ENCODE measurements at places on chromosomes 11 and 22.

DNA sequence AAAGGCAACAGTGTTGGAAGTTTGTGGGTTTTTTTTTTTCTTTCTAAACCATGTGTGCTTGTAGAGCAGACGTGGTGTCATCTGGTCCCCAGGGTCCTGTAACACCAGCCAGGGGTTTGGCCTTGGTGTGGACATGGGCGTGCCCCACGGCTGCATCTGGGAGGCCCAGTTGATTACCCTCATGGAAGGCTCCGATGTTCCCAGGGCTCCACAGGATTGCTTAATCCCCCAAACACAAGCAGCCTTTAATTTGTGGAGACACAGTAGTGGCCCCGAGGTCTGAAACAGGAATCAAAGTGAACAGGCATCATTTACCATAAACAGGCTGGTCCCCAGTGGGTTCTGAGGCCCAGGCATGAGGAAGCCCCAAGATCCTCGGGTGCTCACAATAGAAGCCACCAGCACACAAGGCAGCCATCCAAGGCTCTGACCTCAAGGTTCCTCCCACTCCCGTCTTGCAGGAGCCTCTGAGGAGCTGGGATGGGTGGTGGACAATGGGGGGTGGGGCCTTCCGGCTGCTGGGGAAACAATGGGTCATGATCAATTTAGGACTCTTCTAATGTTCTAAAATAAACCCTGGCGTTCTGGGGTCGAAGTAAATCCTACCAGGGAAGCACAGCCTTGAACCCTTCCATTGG lies 115.0 kb upstream of the CD82 start:
- no peak for DNase-seq

DNA sequence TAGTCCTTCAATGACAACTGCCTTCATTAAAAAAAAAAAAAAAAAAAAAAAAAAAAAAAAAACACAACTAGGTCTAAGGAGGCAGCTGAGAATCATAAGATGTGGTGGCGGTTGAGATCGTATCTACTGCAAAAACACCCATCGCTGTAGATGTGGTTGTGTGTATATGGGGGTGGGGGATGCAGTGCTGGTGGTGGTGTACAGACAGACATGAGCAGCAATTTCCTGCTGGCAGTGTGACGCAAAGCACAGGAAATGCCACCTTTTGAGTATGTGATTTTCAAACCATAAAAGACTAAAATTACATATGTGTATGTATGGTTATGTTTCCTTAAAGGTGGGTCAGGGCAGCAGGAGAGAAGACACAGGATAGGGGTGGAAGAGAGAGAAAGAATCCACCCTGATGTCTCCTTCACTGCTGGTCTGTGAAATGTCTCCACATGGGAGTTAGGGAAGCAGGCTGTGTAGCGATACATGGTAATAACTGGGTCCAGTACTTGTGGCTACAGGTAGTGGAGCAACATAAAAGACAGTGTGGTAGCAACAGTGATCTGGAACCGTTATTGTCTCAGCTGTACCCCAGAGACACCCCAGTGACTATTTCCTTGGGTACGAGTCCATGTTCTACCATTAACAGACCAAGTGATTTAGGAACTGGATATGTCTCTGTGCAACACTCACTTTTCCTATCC lies 57.9 kb downstream of the SYTL2 start:
- peak; percentile 89 for DNase-seq

- DNase-seq, result no peak
These were observed 30.7 kb downstream of the BUD13 start for GRCh38 chr11:116742104-116742503.

- no peak for DNase-seq
These were observed 73.3 kb downstream of the MYO7A start for GRCh38 chr11:77201370-77201769.

- no peak for DNase-seq
These were observed 34.0 kb downstream of the ALG9 start for GRCh38 chr11:111837366-111837891.

- DNase-seq, result no peak
These were observed 3.7 kb downstream of the SERPIND1 start for GRCh38 chr22:20777420-20778177.

DNA sequence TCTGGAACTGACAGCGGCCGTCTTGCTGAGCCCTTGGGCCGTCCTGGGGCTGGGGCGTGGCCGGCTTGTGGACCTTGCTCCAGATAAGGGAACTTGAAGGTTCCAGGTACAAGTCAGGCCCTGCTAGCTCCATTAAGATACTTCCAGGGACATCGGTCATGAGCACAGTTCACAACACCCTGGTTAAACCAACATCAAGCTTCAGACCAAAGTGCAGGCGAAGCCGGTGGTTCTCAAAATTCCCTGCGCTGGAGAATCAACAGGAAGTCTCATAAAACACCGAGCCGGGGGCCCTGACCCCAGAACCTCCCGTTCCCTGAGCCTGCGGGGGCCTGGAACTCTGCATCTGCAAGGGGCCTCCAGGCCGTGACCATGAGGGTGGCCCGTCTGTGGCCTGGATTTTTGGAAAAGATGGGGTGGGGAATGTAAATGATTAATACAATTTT lies 1043.8 kb downstream of the BRD1 start:
- DNase-seq, result no peak

DNA sequence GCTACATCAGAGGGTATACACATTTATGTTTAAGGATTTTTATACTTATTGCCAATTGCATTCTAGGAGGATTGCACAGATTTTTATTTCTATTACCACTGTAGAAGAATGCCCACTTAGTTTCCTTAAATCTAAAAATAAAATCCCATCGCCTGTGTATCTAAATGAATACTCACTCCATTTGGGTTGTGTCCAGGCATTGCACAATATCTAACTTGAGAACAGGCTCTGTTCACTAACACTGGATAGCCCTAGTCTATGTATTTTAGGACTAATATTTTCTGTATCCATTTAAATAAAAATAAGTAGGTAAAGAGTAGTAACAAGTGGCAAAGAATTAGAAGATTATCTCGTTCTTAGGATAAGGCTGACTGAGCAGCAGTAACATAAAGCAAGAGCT lies 4.1 kb downstream of the C11orf52 start:
- no peak for DNase-seq

GRCh38 chr22:25774575-25775026 lies 32.6 kb downstream of the MYO18B start:
- DNase-seq, result no peak

DNA sequence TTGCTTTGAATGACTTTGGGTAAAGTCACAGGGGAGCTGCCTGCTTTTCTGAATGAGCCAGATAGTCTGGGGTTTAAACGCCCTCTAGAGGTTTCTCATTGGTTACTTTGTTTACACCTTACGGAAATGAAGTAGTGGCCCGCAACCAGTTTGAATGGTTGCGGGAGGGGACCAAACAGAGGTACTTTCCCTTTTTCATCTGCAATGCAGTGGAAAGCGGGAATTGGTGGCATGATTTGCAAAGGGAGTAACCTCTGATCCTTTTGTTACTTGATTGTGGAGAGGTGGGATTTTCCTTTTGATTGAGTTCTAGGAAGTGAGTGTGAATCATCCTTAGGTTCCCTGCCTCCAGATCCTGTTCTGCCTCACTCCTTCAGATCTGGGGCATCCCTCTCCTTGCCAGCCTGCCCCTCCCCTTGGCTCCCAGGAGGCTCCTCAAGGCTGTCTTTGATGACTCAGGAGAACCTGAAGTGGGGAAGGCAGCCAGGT lies 15.9 kb upstream of the GLYATL1 start:
- DNase-seq, result no peak

DNA sequence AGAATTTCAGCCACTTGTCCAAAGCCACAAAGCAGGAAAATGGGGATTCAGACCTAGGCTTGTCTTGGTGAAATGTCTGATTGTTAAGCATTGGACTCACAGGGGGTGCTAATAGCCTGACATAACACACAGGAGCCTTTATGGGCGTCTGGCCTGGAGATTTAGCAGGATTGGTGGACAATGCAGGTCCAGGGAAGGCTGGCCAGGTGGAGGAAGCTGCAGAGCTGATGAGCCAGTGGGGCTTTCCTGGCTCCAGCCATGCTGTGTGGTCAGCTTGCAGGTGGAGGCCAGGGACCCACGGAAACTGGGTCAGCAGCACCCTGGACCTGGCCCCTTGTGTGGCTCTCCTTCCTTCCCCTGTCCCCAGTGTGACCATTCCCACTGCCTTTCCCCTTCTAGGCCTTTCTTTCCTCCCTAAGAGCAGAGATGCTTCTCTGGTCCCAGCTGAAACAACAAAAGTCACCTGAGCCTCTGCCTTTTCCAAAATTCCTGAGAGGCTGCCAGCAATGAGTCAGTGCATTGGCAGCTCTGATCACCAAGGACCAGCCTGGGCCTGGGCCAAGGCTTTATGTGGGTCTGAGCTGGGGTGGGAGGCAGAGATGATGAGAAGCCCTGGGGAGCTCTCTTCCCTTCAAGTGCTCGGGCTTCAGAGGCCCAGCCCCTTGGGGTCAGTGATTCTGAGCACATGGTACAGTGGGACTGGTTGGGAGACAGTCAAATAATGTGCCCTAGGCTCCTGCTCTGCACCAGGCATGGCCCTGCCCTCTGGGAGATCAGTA lies 85.2 kb downstream of the CCDC81 start:
- DNase-seq, result no peak

GRCh38 chr11:67301951-67302516 lies 1.3 kb upstream of the SSH3 start:
- no peak for DNase-seq

DNA sequence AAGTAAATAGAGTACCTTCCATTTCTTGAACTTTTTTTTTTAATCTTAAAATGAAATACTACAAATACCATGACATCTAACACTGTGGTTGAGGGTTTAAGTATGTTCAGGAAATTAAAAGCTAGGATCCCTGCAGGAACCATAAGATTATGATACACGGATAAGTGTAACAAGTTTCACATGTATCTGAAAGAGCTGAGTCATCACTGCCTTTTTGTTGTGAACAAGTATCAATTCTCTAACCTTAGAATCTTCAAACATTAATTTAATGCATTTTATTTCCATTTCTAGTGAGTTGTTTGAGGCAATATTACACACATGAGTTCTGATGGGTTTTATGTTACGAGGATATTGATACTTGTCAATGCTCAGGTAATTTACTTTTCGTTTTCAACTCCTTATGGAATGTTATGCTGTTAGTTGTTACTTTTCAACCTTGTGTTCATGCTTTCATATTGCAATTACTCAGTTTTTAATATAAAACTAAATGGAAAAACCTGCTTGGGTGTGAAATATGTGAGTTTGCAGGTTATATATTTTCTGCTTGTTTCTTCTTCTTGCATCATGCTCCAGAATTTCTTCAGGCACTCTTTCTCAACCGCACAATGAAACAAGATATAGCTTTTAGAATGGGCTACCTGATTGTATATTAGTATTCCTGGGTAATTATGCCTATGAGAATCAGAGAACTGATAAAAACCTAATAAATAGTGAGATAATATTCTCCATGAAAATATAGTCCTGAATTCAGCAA lies 361.3 kb upstream of the MTNR1B start:
- DNase-seq, result no peak

DNA sequence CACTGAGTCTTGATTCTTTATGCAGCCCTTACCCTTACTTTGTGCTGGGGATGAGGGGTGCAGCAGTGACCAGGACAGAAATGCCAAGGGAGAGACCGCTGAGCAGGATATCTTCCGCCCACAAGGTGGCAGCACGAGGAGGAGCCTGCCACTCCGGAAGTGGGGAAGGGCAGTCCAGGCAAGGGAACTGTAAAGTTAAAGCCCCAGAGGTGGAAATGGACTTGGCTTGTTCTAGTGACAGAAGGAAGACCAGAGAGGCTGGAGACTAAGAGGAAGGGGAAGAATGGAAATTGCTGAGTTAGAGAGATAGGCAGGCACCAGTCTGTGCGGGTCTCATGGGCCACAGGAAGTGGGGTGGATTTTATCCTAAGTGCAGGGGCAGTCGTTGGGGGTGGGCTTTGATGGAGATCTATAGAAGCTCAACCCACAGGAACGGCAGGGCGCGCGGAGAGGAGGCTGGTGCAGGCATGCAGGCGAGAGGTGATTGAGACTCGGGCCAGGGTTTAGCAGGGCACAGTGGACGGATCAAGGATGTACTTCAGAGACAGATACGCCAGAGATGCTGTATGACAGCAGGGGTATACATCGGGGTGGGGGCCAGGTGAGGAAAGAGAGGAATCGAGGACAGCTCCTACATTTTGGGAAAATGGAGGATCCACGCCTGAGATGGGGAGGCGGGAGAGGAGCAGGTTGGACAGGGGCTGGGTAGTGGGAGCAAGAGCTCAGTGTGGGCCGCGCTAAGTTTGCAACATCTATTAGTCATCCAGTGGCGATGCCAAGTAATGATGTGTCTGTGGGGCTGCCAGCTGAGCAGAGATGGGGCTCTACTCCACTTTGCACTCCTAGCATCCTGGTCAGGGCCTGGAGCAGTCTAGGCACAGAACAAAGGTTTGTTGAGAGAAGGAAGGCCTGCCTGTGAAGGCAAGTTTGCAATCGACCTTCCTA lies 3.3 kb upstream of the GRK2 start:
- peak; percentile 46 for DNase-seq

GRCh38 chr22:45896964-45897538 lies 79.9 kb downstream of the WNT7B start:
- DNase-seq, result no peak
